Uterus (tissue), 4 donors: ENCODE measurements at places on chromosomes 13 and 19. TPM values are rescaled to one million over a fixed set of nuclear protein-coding genes. Genes with fewer than 3 reads are reported as not detected.

DNA sequence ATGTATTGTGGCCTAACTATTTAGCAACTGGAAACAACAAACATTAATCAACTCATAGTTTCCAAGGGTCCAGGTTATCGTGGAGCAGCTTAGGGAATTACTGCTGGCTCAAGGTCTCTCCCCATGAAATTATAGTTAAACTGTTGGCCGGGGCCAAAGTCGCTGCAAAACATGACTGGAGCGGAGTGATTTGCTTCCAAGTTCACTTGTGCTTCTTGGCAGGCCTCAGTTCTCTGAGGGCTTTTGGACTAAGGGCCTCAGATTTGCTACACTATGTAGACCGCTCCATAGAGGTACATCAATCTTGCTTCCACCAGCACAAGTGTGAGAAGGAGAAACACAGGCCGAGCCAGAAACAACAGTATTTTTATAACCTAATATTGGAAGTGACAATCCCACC, 9.4 kb upstream of the KBTBD7 start:
- H3K4me1 ChIP-seq, result no peaks in the 10 kb centered on the region
- DNase-seq, result no peak
- H3K27me3 ChIP-seq, result no peaks in the 10 kb centered on the region
- no peak overlapping the region for H3K27ac ChIP-seq
- H3K36me3 ChIP-seq, result no peaks in the 10 kb centered on the region
- no peak overlapping the region for H3K4me3 ChIP-seq

GRCh38 chr13:44493213-44493812, 82.8 kb downstream of the TSC22D1 start:
- H3K27me3 ChIP-seq, result no peaks in the 10 kb centered on the region
- H3K4me1 ChIP-seq, result no peaks in the 10 kb centered on the region
- DNase-seq, result no peak
- no peaks in the 10 kb centered on the region for H3K36me3 ChIP-seq

The LRRC4B gene
- total RNA-seq, result 4.1 TPM

DNA sequence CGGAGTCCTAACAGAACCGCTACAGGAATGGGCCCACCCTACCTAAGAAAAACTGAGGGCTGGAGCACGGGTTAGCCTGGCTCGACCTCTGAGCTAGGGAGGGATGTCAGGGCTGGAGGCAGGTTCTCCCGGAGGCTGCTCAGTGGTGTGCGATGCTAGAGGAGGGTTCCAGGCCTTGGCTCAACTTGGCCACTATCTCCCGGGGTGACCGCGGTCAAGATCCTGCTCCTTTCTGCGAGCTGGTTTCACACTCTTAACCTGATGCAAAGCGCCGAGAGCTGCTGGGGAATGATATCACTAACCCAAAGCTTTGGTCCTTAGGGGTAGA, 301 bp downstream of the POP4 start:
- DNase-seq, result no peak

The ZNF433 gene
- total RNA-seq, result 1.5 TPM

The EDNRB gene
- total RNA-seq, result 63.5 TPM
